ENCODE measurements at places on chromosomes 5 and 9.
A peak's percentile ranks its signal among the peaks of the same experiment; 100 is the strongest.

GRCh38 chr9:116165912-116166311 is 12.3 kb downstream of the PAPPA start:
- DNase-seq = no peak

- DNase-seq = no peak
Measured at GRCh38 chr9:136386018-136386417, 12.5 kb upstream of the CARD9 start.

DNA sequence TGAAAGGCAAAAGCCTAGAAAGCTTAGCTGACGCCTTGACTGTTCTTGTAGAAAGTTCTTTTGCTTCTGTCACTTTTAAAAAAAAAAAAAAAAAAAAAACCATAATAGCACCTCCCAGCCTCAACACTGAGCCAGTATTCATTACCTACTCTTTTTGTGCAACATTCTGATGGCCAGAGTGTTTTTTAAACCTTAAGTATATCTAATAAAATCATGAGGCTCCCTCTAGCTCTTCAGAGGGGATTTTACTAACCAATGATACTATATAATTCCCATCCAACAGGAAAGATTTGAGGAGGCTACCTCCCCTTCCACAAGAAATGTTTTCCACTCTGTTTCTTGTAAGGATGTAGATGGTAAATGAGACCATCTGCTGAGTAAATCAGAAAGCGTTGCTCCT is 3.9 kb downstream of the BNC2 start:
- no peak for DNase-seq

GRCh38 chr5:109650493-109650892 is 39.2 kb upstream of the MAN2A1 start:
- DNase-seq = no peak

DNA sequence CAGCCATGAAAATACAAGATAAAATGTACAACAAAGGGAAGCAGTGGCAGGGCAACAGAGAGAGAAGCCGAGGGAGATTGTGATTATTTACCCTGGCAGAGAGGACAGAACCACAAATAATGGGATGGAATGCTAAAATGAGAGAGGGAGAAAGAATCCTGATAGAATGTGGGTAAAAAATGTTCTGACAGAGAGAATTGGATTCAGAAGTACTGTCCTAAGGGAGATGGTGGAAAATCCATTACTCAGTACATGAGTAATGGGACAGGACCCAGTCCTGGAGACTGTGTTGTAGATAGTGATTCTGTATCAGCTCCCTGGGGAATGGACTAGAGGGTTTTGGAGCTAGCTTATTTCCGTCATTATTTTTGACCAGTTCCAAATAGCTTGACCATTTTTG is 831.5 kb downstream of the MAT2B start:
- no peak for DNase-seq

DNA sequence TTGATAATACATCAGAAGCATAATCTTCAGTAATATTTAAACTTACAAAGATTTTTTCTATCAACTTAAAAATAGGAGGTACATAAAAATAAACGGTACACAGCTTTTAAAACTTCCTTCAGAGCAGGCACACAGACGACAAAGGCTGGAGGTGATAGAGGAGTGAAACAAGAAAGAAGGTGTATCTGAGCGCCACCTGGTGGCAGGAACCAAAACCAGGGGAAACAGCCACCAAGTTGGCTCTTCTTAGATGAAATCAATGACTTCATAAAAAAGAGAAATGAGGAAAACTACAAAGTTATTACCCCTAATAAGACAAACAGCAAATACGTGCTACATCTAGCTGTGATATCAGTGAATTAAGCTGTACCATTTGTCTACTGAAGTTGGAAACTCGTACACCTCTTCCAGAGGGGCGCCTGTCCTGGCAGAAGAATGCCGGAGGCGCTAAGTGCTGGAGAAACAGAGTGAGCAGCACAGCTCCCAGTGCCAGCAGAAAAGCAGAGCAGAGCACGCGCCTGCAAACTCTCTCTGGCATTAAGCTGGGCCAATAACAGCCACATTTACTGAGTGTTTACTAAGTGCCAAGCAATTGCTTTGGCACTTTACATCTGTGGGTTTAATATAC is 85.9 kb downstream of the SETX start:
- peak; percentile 95 for DNase-seq

DNA sequence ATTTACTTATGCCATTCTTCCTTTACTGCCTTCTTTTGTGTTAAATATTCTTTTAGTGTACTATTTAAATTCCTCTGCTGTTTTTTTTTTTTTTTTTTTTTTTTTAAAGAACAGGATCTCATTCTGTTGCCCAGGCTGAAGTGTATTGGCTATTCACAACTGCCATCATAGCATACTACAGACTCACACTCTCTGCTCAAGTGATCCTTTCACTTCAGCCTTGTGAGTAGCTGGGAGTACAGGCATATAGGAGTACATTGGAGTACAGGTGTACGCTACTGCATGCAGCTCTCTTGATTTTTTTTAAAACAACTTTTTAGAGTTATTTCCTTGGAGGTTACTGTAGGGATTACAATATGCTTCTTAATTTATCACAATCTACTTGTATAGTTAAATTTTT is 56.1 kb downstream of the NIPBL start:
- DNase-seq = no peak

GRCh38 chr5:149114403-149115312 is 26.6 kb upstream of the ABLIM3 start:
- no peak for DNase-seq

DNA sequence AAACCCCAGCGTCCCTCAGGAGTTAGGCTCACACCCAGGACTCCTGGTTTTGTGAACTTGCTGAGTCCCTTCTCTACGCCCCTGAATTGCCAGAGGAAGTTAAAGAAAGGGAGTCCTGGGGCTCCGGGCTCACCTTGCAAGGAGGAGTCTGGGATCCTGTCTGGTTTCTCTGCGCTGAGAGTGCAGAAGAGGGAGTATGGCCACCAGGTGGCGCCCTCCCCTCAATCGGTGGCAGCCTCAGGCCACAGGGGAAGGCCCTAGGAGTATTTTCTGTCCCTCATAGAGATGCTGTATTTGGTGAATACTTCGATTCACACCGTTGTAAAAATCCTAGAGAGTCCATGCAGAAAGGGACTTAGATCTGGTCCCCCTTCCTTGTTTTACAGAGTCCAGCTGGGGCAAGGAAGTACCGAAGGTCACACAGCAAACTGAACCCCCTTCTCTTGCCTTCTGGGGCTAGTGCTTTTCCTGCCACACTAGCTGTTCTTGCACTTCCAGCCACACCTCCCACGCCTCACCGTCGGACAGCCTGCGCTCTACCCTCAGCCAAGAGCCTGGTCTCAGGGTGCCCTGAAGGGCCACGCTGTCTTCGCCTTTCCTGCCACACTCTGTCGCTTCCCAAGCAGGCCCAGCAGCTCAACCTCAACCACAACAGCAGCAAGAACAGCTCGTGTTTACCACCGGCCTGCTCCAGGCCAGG is 10.2 kb downstream of the HAND1 start:
- peak; percentile 76 for DNase-seq

DNA sequence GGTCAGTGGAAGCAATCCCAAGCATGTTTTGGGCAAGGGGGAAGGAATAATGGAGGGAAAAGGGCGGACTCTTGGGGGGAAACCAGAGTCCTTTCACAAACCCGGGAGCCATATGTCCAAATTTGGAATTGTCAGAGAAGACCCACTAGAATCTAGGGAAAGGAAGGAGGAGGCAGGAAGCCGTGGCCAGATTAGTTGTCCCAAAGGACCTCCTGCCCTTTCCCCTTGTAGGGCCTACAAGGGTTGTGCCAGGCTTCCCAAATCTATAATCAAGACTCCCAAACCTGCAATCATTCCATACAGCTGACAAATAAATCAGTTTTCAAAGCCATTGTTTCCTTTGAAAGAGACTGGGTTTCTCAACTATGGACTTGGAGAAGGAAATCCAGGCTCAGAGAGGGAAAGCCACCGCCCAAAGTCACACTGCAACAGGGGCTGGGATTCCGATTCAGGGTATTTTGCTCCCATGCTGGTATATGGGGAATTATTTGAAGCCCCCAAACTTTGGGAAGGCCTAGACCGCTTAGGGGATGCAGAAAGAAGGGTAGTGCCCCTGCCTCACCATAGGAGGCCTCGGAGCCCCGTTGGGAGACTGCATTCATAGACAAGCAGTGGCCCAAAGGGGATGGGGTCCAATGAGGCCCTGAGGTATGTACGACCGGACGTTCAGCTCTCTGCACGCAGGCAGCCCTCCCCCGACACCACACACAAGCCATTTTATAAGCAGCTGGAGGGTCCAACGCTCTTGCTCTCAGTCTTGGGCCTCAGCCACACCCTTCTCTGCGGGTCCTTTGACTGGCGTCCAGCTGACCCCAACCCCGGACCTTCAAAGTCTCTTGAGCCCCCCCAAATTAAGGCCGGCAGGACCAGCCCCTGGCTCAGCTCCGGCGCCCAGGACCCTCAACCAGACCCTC is 815 bp downstream of the ANXA6 start:
- DNase-seq = no peak

DNA sequence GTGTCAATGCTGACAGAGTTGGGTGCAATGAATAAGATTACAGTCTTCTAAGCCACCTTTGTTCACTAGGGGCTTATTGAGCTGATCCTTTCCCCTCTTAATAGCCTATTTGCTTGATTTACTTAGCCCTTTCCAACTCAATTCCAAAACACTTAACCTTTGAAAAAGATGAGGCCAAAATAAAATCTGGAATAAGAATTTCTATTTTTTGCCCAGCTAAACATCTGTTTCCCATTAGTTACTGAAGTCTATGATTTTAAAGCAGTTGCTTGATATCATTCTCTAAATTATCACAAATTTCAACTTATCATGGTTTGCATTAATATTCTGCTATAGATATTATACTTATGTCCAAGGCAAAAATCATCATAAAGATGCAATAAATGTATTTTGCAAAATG is 1272.0 kb upstream of the ACO1 start:
- DNase-seq = no peak

GRCh38 chr5:80916676-80917075 is 43.5 kb upstream of the RASGRF2 start:
- no peak for DNase-seq

Measured in posterior cingulate gyrus (tissue), 11 donors.